ENCODE measurements at places on chromosomes 4 and X. TPM values are rescaled to one million over a fixed set of nuclear protein-coding genes. Genes with fewer than 3 reads are reported as not detected.

Gene RAPGEF2
- total RNA-seq: 27.7 TPM

Gene ANXA5
- total RNA-seq: 1,015 TPM

Gene FRMD7
- 0.09 TPM for total RNA-seq

Gene PPEF1
- 0.85 TPM for total RNA-seq

Gene PLXNB3
- 1.3 TPM for total RNA-seq

Gene ARMCX1
- total RNA-seq: 49.4 TPM

Gene TRIM75
- total RNA-seq: not detected

Gene GPR34
- total RNA-seq: not detected

Gene SLC34A2
- total RNA-seq: not detected

Gene GATB
- 17.2 TPM for total RNA-seq
